Upper lobe of left lung (tissue), 6 donors: ENCODE measurements at places on chromosomes 12 and 14. TPM values are rescaled to one million over a fixed set of nuclear protein-coding genes. Genes with fewer than 3 reads are reported as not detected.

The BAZ2A gene
- total RNA-seq = 74.5 TPM

The RNASE4 gene
- 14.7 TPM for total RNA-seq

The PLCZ1 gene
- not detected for total RNA-seq

The SRRM4 gene
- total RNA-seq = 0.20 TPM

The ANG gene
- total RNA-seq = 46.1 TPM

The RAD9B gene
- total RNA-seq = 0.94 TPM

The GDF3 gene
- not detected for total RNA-seq
